Activated CD4-positive, CD25-positive, alpha-beta regulatory T cell treated with anti-CD3 and anti-CD28 coated beads, Interleukin-2, amount 50 U/mL, for 72 hours (primary cell): ENCODE measurements at places on chromosomes 7 and 10.

GRCh38 chr7:78863281-78863680 is 590.2 kb downstream of the MAGI2 start:
- no peak for DNase-seq

DNA sequence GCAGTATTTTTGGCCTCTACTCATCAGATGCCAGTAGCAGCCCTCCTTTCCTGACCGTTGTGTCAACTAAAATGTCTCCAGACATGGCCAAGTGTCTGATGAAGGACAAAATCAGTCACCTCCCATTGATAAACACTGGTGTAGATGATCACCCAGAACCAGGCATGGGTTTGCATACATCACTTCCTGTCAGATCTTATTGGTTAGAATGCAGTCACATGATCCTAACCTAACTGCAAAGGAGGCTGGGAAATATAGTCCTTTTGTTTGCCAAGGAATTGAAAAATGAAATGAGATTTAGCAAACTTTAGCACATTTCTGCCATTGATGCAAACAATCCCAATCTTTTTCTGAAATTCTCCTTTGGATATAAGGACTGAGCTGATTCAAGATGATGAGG is 141.4 kb downstream of the BUB3 start:
- no peak for DNase-seq

- no peak for DNase-seq
Measured at GRCh38 chr10:97067716-97068391, 117.9 kb downstream of the SLIT1 start.

GRCh38 chr10:72702868-72703581 is 11.1 kb downstream of the MCU start:
- no peak for DNase-seq

DNA sequence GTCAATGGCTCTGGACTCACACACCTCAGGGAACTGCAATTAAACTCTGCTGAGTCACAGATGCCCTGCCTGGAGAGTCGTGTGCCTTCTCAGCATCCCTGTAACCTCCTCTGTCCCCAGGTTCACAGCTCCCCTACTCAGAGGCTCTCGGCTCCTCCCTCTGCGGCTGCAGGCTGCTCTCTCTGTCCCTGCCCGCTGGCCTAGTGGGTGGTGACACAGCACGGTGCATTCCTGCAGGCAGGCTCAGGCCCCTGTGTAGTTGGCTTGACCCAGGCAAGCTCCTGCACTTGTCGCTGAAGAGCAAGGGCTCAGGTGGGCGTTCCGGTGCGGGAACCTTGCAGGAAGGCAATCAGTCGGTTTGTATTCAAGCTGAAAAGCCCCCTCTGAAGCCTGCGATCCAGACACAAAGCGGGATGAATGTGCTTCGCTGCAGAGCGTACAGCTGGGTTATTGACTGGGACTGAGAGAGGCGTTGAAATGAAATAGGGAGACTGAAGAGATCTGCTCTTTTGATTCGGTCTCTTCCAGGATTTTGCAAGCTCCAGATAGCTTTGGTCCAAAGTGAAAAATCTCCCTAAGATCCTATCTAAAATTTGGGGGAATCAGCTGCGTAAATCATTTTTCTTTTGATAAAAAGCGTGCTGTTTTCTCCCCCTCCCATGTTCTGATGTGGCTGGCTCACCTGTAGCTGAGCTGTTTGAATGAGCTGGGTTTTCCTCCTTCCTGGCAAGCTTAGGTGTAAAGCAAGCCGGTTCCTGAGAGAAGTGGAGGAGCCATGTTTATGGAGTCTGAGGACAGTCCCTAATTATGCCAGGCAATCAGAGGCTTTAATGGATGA is 208.7 kb upstream of the PHYHIPL start:
- no peak for DNase-seq

- DNase-seq, result no peak
Measured at GRCh38 chr7:102434039-102434486, 688 bp downstream of the ORAI2 start.

GRCh38 chr10:126242397-126243260 is 145.6 kb downstream of the ADAM12 start:
- no peak for DNase-seq

GRCh38 chr7:650339-651031 is 76.0 kb upstream of the DNAAF5 start:
- no peak for DNase-seq

- no peak for DNase-seq
Measured at GRCh38 chr7:136036336-136036735, 59.2 kb upstream of the MTPN start.

DNA sequence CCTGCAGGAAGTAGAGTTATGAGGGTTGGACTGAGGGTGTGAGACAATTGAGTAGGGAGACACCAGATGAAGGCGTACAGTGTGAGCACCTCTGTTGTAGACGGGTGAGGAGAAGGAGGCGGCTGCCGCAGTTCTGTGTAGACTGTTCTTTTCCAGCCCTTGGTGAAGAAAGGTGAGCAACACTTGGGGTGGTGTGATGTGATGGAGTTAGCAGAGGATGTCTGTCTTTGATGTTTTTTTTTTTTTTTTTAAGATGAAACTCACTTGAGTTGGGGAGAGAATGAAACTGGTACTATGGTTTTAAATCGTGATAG is 42.8 kb upstream of the RNF216 start:
- no peak for DNase-seq

- no peak for DNase-seq
Measured at GRCh38 chr10:89367529-89367928, 10.3 kb upstream of the IFIT1B start.

GRCh38 chr10:67327626-67328535 is 368.1 kb downstream of the CTNNA3 start:
- no peak for DNase-seq

- no peak for DNase-seq
Measured at GRCh38 chr7:82419200-82419599, 24.4 kb downstream of the CACNA2D1 start.

DNA sequence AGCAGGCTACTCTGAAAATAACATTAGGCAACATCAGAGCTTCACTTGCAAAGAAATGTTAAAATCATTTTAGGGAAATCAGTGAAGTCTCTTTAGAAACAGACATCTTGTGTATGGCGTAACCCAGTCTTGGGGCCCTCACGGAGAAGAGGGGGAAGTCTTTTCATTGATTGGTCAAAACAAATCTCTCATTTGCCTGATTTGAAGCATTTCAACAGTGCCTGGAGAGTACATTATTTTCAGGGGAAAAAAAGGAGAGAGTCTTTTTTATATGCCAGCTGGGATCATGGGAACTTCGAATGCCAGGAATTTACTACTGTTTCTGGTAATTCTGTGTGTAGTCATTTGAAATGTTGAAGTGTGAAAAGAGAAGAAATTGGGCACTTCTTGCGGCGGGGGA is 471.4 kb downstream of the PLXDC2 start:
- no peak for DNase-seq

DNA sequence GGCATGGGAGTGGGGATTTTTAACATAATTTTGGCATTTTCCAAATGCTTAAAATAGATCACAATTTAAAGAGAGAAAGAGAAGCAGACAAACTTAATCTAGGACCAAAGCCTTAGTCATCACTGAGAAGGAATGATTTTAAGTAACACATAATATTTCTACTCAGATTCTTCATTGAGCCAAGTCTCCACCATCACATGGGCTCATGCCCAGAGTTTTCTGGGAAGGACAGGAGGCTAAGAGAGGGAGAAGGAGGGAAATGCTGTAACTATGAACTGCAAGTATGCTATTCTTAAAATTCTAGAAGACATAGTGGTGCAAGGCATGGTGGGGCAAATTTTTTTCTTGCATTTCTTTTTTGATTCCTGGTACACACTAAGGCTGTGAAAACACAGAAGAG is 23.8 kb upstream of the UBE2D1 start:
- no peak for DNase-seq
